NCI-H1092 (cell line): ENCODE measurements at places on chromosomes 12 and 14.

DNA sequence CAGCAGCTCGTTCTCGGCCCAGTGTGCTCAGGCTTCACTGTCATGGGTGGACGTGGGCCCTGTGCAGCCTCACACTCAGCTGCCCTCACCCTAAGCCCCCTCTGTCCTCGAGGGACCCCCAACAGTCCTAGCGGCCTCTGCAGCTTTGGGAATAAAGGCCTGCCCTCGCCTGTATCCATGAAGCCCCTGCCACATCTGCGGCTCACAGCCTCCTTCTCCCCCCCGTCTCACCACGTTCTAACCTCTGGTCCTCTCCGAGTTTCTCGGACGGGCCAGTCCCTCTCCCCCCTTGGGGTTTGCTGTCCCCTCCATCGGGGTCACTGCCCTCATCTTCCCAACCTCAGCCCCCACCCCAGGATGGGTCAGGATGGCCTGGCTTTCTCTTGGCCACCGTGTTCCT is 30.2 kb upstream of the GALNT9 start:
- DNase-seq = no peak

DNA sequence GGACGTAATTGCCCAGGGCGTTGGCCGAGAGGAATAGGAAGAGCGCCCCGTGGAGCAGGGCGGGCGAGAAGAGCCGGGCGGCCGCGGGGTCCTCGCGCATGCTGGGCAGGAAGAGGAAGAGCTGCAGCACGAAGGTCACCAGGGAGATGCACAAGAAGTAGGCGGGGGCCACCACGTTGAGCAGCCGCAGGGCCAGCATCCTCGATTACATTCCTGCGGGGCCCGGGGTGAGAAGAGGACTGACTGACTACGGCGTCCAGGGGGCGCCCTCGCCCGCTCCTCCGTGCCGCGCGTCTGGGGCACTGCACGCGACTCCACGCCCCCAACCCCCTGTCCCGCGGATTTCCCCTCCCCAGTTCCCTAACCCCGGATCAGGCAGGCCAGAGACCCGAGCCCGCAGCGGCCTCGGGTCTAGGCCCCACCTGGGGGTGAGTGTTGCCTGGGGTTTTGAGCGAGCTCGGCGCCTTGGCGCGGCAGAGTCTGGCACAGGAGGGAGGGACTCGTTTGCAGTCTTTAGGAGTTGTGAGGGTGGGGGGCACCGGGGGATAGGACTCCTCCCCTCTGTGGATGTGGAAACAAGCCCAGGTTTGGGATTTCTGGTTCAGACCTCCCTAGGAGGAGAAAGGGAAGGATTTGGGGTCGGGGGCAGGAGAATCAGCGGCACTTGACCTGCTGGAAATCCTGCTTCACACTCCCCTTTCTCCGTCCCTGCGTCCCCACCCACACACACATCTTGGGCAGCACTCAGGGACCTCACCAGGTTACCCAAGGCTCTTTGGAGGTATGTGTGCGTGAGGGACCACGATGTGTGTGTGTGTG is 1.8 kb downstream of the ZDHHC22 start:
- peak; percentile 17 for DNase-seq

DNA sequence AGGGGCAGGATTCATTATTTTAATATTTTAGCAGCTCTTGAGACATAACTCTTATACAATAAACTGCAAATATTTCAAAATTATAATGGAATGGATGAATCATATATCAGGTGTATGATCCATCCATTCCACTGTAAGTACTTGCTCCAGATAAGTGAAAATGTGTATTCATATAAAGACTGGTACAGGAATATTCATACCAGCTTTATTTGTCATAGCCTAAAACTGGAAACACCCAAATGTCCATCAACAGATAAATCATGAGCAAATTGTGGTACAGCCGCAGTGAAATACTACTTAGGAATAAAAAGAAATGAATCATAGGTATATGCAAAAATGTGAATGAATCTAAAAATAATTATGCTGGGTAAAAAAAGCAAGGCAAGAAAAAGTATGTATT is 263.6 kb upstream of the SYT10 start:
- no peak for DNase-seq

DNA sequence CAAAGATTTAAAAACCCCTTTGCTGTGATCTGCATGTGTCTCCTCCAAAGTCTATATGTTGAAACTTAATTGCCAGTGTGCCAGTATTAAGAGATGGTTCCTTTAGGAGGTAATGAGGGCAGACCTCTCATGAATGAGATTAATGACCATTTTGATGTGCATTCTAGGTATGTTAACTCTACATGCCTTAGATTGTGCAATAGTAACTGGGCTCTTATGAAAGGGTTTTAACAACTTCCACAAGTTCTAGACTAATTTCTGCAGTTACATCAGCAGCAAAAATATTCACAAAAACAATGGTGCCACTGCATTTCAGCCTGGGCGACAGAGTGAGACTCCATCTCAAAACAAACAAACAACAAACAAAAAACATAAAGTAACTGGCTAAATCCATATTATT is 3.8 kb upstream of the TAS2R10 start:
- no peak for DNase-seq

DNA sequence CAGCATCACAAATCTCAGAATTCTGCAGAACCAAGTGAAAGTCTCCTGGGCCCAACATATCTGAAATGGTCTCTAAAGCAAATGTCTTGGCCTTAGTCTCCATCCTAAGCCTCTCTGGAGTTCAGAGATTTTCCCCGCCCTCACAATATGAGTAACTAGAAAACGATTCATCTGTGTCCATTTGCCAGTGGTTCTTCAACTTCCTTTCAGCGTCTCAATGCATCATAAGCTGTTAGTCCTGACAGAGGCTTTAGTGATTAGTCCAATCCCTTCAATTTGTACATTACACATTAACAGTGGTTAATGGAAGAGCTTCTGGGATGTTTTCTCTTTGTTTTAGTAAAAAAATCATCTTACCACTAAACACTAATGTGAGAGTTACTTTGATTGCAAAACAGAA is 17.4 kb downstream of the NPC2 start:
- DNase-seq = no peak

GRCh38 chr14:44701563-44702263 is 194.6 kb upstream of the FSCB start:
- DNase-seq = no peak

GRCh38 chr14:65878586-65878985 is 466.1 kb downstream of the FUT8 start:
- DNase-seq = no peak
